Head of caudate nucleus (tissue), 42 donors: ENCODE measurements at places on chromosomes 2 and 18.

DNA sequence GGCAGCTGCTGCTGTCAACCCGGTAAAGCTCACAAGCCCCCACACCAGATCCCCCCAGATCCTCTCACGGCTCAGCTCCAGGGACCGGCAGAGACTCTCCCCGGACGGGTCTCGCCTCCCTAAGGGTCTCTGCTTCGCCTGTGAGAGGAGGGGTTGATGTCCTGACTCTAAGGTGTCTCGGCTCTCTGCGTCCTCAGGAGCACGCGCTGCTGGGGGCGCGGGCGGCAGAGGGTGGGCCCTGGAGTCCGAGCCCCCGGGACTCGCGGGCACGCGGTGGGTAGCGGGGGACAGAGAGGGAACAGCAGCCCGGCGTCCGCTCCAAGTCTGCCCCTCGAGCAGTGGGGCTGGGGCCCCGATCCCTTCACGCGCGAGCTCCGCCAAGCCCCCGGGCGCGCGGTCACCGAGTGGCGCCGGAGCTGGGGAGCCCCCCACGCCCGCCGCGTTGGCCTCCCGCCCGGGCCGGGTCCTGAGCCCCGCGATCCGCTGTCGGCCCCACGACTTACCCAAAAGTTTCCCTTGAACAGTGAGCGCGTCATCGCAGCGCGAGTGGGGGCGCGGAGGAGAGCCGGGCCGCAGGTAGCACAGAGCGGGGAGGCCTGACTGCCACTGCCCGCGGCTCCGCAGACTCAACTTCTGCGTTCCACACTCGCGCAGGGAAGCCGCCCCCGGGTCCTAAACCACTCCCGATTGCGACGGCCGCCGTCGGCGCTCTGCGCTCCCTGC is at the start of gene PSTPIP2:
Gene PSTPIP2, minus strand, starts transcription at position 608 of the 723 bp plus-strand sequence. Its CDS starts 72 bp downstream, at position 536.
- peak; percentile 67 for DNase-seq

- no peak for DNase-seq
Measured at GRCh38 chr2:10355471-10356438, 53.1 kb downstream of the HPCAL1 start.

DNA sequence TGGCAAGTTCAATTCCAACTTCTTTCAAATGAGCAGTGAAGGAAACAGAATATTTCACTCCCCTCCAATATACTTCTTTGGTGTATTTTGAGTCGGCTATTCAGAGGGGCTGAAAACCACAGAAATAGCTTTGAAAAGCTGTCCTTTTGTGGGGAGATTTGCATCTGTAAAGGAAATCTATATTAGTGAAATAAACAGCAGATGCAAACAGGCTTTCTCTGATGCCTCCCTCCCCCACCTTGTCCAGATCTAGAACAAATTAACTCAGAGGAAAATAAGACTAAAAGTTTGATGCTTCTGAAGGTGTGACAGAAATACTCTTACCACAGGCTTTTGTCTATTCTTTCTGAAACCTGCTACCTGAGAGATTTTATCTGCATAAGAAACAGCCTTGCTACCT is 808.5 kb downstream of the CPS1 start:
- DNase-seq, result no peak

GRCh38 chr2:582792-583528 is 94.2 kb downstream of the TMEM18 start:
- DNase-seq, result peak; percentile 18
